ENCODE measurements at places on chromosomes 5 and 9. TPM values are rescaled to one million over a fixed set of nuclear protein-coding genes. Genes with fewer than 3 reads are reported as not detected.

DNA sequence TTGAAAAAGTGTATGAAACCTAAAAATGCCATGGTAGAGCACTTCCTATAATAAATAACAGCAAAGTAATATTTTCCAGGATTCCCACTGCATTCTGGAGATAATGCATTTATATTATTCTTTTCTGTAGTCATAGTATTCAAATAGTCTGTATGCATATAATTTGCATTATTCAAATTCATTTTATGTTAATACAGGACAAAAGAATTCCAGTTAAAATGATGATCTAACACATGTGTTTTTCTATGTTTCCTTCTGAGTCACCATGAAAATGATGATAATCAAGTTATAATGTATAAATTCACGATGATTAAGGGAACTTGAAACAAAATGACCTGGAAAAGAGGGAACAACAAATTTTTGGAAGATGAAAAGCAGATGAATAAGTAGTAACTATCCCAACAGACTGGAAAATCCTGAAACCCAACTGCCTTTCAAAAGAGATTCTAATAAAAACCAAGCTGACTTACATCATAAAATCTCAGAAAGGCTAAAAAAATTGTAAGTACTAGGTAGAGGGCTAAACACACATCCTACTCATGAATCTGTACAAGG, 358.6 kb upstream of the PAPPA start:
- no peak overlapping the region for H3K27ac ChIP-seq
- H3K4me1 ChIP-seq, result no peaks in the 10 kb centered on the region
- DNase-seq, result no peak
- H3K27me3 ChIP-seq, result peaks cover 2% of the 10 kb centered on the region

- H3K36me3 ChIP-seq, result peaks cover 12% of the 10 kb centered on the region
- H3K27ac ChIP-seq, result peak overlapping the region; percentile 44
- no peak for DNase-seq
- H3K27me3 ChIP-seq, result no peaks in the 10 kb centered on the region
- peaks cover 33% of the 10 kb centered on the region for H3K4me1 ChIP-seq
Observed at GRCh38 chr5:95927927-95928723, 33.5 kb downstream of the ELL2 start.

DNA sequence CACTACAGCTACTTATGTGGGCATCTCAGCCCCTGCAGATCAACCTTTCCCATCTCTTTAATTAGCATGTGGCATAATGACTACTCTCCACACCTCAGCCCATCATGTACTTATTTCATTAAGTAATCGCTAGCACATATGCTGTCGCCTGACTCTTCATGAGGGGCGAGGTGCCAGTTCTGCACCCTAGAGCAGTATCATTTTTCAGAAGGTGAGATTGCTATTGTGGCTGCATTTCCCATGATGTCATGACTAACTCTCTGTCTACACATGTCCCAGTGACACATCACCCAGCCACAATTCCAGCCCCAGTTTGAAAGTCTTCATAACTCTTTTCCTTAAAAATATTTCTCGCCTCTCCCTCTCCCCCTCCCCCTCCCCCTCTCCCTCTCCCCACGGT, 7.6 kb upstream of the F2RL1 start:
- H3K36me3 ChIP-seq, result no peaks in the 10 kb centered on the region
- peaks cover 3% of the 10 kb centered on the region for H3K4me1 ChIP-seq
- H3K27ac ChIP-seq, result no peak overlapping the region
- H3K27me3 ChIP-seq, result peaks cover 16% of the 10 kb centered on the region

- H3K27ac ChIP-seq, result no peak overlapping the region
- H3K27me3 ChIP-seq, result no peaks in the 10 kb centered on the region
- peaks cover 27% of the 10 kb centered on the region for H3K36me3 ChIP-seq
- DNase-seq, result no peak
- peaks cover 42% of the 10 kb centered on the region for H3K4me1 ChIP-seq
Observed at GRCh38 chr9:83701769-83702168, 6.0 kb downstream of the UBQLN1 start.

DNA sequence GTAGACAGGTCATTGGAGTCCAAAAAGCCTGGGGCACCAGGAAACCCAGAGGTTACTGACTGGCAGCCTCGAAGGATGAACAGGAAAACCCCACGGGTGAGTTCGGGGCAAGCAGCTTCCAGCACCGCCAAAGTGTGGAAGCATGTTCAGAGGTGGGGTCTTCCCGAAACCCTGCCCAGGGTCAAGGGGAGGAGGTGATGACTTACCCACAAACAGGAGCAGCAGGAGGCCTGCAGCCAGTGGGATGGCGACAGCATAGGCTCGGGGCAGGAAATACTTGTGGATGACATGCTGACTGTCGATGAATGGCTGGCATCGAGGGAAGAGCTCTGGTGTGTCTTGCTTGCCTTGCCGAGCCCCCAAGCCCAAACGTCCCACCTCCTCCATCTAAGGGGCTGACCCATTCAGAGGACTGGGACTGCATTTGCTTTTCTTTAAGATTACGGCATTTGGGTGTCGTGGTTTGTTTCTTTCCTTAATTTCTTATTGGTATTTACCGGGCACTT, 1.3 kb downstream of the DPM2 start:
- H3K4me1 ChIP-seq, result peaks cover 31% of the 10 kb centered on the region
- peaks cover 12% of the 10 kb centered on the region for H3K36me3 ChIP-seq
- H3K27me3 ChIP-seq, result no peaks in the 10 kb centered on the region
- DNase-seq, result peak; percentile 29
- H3K4me3 ChIP-seq, result peak overlapping the region; percentile 95
- peak overlapping the region; percentile 95 for H3K27ac ChIP-seq

DNA sequence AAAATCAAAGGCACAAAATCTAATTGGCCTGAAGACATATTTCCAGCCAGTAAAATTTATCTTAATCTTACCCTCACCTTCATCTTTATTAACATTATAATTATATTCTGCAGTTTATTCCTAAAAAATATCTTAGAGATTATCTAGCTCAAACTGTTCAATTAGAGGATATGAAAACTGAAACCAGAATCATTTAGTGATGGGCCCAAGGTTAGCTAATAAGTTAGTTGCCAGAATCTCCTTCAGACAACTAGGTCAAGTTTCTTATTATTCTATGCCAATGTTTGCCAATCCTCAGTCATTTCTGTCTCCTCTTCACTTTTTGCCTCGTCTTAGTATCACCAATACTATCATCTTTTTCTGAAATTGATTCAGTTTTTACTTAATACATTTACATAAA, 56.0 kb upstream of the RASA1 start:
- H3K4me3 ChIP-seq, result no peak overlapping the region
- peaks cover 7% of the 10 kb centered on the region for H3K4me1 ChIP-seq
- DNase-seq, result no peak
- peaks cover 6% of the 10 kb centered on the region for H3K36me3 ChIP-seq
- H3K27ac ChIP-seq, result no peak overlapping the region

- DNase-seq, result peak; percentile 46
- no peaks in the 10 kb centered on the region for H3K36me3 ChIP-seq
- H3K4me3 ChIP-seq, result peak overlapping the region; percentile 84
Observed at GRCh38 chr5:122077366-122078115, 518 bp downstream of the LOX start.

GRCh38 chr9:36900136-36900855, 133.8 kb downstream of the PAX5 start:
- H3K27ac ChIP-seq, result no peak overlapping the region
- no peak for DNase-seq
- H3K36me3 ChIP-seq, result no peaks in the 10 kb centered on the region

- H3K27me3 ChIP-seq, result no peaks in the 10 kb centered on the region
- DNase-seq, result no peak
- peaks cover 38% of the 10 kb centered on the region for H3K4me1 ChIP-seq
- peak overlapping the region; percentile 44 for H3K4me3 ChIP-seq
- peaks cover 6% of the 10 kb centered on the region for H3K36me3 ChIP-seq
Observed at GRCh38 chr5:135324897-135325650, 74.0 kb downstream of the MACROH2A1 start.

DNA sequence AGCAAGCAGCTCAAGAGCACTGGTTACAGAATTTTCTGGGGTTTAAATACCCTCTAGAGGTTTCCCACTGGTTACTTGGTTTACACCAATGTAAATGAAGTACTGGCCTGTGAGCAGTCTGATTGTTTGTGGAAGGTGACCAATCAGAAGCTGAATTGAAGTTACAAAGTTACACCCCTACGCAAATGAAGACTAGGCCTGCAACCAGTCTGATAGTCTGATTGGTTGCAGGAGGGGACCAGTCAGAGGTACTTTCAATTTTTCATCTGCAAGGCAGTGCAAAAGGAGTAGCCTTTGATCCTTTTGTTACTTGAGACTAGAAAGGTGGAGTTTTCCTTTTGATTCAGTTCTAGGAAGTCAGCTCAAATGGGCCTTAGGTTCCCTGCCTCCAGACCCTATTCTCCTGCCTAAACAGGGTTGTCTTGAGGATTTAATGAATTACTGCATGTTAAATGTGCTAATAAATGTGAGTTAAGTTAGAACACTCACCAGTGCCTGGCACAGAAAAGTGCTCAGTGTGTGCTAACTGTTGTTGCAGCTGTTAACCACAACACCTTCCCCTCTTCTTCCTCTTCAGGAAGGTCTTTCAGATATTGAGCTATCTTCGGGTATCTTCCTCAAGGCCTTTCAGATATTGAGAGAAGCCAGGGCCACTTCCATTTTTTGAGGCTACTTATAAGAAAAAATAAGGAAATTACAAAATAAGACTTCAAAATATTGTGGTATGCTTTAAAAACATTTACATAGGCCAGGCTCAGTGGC, 32.1 kb upstream of the CLINT1 start:
- H3K4me3 ChIP-seq, result no peak overlapping the region
- DNase-seq, result no peak
- H3K27ac ChIP-seq, result peak overlapping the region; percentile 61
- no peaks in the 10 kb centered on the region for H3K27me3 ChIP-seq
- no peaks in the 10 kb centered on the region for H3K36me3 ChIP-seq

DNA sequence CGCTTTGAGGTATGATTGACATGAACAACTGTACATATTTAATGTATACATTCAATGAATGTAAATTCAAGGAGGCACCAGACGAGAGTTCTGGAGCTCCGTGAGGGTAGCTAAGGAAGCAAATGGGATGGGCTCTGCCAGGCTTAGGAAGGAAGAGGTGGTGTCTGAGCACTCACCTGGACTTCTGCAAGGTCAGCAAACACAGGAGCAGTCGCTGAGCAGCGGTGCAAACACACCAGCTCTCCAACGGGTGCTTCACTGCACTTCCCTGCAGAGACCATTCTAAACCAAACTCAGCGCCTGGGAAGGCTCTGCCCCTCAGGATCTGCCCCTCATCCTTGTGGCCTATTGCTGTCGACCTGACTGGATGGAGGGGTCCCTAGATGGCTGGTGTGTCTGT, 101.5 kb downstream of the COL23A1 start:
- no peak for DNase-seq
- no peaks in the 10 kb centered on the region for H3K36me3 ChIP-seq
- peaks cover under 1% of the 10 kb centered on the region for H3K4me1 ChIP-seq
- H3K4me3 ChIP-seq, result no peak overlapping the region
- H3K27me3 ChIP-seq, result no peaks in the 10 kb centered on the region

- H3K36me3 ChIP-seq, result no peaks in the 10 kb centered on the region
- DNase-seq, result no peak
- peaks cover 8% of the 10 kb centered on the region for H3K27me3 ChIP-seq
- H3K4me3 ChIP-seq, result no peak overlapping the region
- H3K4me1 ChIP-seq, result no peaks in the 10 kb centered on the region
Observed at GRCh38 chr5:115429345-115429940, 115.1 kb downstream of the FEM1C start.

- no peak for DNase-seq
- H3K4me3 ChIP-seq, result no peak overlapping the region
- H3K4me1 ChIP-seq, result no peaks in the 10 kb centered on the region
- H3K27me3 ChIP-seq, result peaks cover 4% of the 10 kb centered on the region
Observed at GRCh38 chr5:34767180-34767579, 71.8 kb upstream of the TTC23L start.

GRCh38 chr5:5464036-5464715, 41.7 kb downstream of the ICE1 start:
- peaks cover 28% of the 10 kb centered on the region for H3K36me3 ChIP-seq
- H3K4me1 ChIP-seq, result no peaks in the 10 kb centered on the region
- no peak overlapping the region for H3K4me3 ChIP-seq
- no peak overlapping the region for H3K27ac ChIP-seq
- DNase-seq, result no peak

- no peaks in the 10 kb centered on the region for H3K4me1 ChIP-seq
- no peak overlapping the region for H3K4me3 ChIP-seq
- H3K27ac ChIP-seq, result no peak overlapping the region
Observed at GRCh38 chr5:172315587-172316493, 32.3 kb upstream of the UBTD2 start.

GRCh38 chr5:2779459-2779858, 28.0 kb upstream of the IRX2 start:
- no peak overlapping the region for H3K27ac ChIP-seq
- H3K36me3 ChIP-seq, result no peaks in the 10 kb centered on the region
- DNase-seq, result no peak
- H3K4me1 ChIP-seq, result no peaks in the 10 kb centered on the region

DNA sequence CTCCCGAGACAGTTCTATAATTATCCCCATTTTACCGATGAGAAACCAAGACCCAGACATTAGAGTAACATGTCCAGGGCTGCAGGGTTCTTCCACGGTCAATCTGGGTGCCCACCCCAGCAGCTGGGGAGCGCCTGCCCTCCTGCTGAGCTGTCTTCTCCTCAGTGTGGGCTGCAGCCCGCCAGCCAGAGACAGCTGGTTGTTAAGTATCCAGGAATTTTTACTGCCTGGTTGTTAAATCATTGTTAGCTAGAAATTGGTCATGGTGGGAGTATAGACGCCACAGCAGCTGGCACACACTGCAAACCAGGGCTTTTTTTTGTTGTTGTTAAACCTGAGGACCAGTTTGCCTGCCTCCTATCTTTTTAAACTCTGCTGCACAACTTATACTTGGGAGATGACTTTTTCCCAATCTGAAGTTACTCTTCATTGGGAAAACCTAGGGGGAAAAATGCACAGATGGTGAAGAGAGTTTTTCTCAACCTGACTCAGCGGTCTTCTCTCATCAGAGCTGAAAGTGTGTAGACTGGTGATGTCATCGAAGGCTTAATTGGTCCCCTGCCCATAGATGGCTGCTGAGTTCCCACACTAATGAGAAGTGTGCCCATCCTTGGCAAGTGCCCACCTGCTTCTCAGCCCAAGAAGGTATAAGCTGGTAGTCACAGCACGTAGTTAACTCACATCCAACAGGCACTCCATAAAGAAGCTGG, 208.6 kb downstream of the DRD1 start:
- no peak overlapping the region for H3K27ac ChIP-seq
- no peaks in the 10 kb centered on the region for H3K36me3 ChIP-seq
- H3K27me3 ChIP-seq, result peaks cover 4% of the 10 kb centered on the region
- no peak overlapping the region for H3K4me3 ChIP-seq

GRCh38 chr5:58127255-58128220, 332.3 kb downstream of the PLK2 start:
- no peak overlapping the region for H3K4me3 ChIP-seq
- no peak overlapping the region for H3K27ac ChIP-seq
- no peaks in the 10 kb centered on the region for H3K36me3 ChIP-seq
- no peaks in the 10 kb centered on the region for H3K4me1 ChIP-seq

- H3K27ac ChIP-seq, result no peak overlapping the region
- DNase-seq, result no peak
Observed at GRCh38 chr5:75862872-75863271, 145.6 kb upstream of the POC5 start.

GRCh38 chr9:74496819-74497747, at the start of gene RORB:
RORB (plus strand) TSS chr9:74497335; CDS start chr9:74497977, 642 bp downstream.
- H3K36me3 ChIP-seq, result no peaks in the 10 kb centered on the region
- peak within 1 kb of the TSS; percentile 34 for H3K27ac ChIP-seq
- DNase-seq, result peak; percentile 55
- peak within 1 kb of the TSS; percentile 92 for H3K4me3 ChIP-seq
- peaks cover 62% of the 10 kb centered on the region for H3K27me3 ChIP-seq

- no peak overlapping the region for H3K27ac ChIP-seq
- no peaks in the 10 kb centered on the region for H3K4me1 ChIP-seq
- no peaks in the 10 kb centered on the region for H3K27me3 ChIP-seq
Observed at GRCh38 chr9:98745470-98745869, 36.7 kb upstream of the GABBR2 start.

Gene LCN12
- 1.1 TPM for total RNA-seq

Gene COL27A1
- total RNA-seq, result 1.7 TPM

Gene SLCO4C1
- 0.40 TPM for total RNA-seq

Gene EPB41L4B
- total RNA-seq, result not detected

Gene C5orf34
- 9.3 TPM for total RNA-seq

Gene ENTPD2
- total RNA-seq, result not detected

Gene CEL
- total RNA-seq, result 1.4 TPM

Gene NR3C1
- 102 TPM for total RNA-seq

Gene MUSK
- total RNA-seq, result not detected

Measured in activated naive CD8-positive, alpha-beta T cell treated with anti-CD3 and anti-CD28 coated beads, Interleukin-2, amount 10 ng/mL, durations not matched to agents 7 days and 5 days (primary cell).